Substantia nigra (tissue), 51 donors: ENCODE measurements at places on chromosomes 2 and 18.

GRCh38 chr2:211867845-211868451 lies 670.7 kb downstream of the ERBB4 start:
- no peak for DNase-seq

GRCh38 chr2:224449212-224450147 lies 47.6 kb upstream of the FAM124B start:
- DNase-seq, result no peak

GRCh38 chr2:231929961-231930592 lies 3.9 kb upstream of the NPPC start:
- DNase-seq, result no peak

- no peak for DNase-seq
Measured at GRCh38 chr2:118527571-118527970, 319.9 kb downstream of the EN1 start.

DNA sequence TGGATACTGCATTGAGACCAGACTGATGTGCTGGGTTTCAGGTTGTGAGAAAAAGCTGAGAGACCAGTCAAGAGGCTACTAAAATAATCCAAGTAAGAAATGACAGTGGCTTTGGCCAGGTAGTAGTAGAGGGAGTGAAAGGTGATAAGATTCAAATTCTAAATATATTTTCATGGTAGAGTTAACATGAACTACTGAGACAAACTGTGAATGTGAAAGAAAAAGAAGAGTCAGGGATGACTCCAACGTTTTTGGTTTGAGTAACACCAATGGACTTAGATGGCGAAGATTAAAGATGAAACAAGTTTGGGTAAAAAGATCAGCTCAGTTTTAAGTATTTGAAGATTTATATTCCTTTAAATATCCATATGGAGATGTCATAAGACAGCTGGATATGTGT lies 209.4 kb downstream of the ZEB2 start:
- DNase-seq, result no peak

GRCh38 chr2:231883468-231883881 lies 42.7 kb downstream of the NPPC start:
- no peak for DNase-seq

GRCh38 chr18:12399231-12399630 lies 8.5 kb upstream of the PRELID3A start:
- DNase-seq, result no peak

DNA sequence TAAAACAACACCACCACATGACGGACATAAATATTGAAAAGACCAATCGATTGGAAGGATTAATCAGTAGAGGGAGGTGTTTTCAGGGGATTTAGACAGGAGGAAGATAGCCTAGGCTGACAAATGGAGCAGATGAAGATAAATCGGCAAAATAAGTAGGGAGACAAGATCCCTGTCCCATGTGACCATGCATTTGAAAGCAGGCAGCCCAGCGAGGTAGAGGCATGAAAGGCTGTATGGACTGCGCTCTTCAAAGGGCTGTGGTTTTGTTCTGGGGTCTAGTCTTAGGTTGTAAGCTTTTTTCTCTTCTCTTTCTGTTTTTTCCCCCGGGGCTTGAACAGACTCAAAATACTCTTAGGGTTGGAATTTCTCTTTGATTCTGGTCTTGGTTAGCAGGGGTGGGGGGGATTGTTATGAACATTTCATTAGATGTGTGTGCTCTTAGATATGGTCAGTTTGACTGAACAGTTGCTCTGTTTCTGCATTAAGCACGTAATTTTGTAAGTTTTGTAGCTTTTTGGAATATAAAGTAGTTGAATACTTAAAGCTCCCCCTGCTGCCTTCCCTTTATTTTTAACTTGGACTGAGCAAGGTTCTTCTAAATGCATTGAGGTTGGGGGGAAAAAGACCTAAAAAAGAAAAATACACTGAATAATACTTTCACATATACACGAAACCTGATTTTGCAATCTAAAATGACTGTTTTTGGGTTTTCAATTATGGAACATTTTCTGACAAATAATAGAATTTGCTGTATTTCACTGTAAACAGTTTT lies 32.2 kb downstream of the ZNF532 start:
- no peak for DNase-seq

DNA sequence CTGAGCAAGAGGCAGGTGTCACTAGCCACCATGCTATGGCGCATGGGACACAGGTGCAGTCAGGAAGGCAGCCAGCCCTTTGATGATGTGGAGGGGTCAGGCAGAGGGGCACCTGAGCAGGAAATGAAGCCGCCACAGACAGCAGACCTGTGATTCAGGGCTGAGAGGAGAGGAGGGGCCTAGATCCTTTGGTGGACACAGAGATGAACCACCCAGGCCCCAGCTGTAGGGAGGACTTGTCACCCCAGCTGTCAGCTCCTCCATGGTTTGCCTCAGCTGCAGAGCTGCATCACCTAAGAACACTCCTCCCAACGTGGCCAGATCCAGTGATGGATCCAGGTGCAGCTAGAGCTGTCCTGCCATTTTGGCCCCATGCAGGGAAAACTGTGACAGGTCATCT lies 11.6 kb downstream of the ASB18 start:
- DNase-seq, result no peak

DNA sequence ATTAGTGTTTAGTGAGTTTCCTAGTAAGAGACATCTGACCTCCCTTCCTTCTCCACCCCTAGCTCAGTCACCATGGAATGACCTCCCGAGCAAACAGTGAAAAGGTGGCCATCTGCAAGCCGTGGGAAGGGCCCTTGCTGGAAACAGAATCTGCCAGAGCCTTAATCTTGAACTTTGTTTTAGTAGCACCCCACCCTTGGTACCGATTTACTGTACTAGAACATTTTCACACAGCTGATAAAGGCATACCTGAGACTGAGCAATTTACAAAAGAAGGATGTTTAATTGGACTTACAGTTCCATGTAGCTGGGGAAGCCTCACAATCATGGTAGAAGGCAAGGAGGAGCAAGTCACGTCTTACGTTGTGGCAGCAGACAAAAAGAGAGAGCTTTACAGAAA lies 655.8 kb downstream of the TSN start:
- no peak for DNase-seq

- DNase-seq, result no peak
Measured at GRCh38 chr2:120614901-120615300, 120.8 kb upstream of the GLI2 start.

DNA sequence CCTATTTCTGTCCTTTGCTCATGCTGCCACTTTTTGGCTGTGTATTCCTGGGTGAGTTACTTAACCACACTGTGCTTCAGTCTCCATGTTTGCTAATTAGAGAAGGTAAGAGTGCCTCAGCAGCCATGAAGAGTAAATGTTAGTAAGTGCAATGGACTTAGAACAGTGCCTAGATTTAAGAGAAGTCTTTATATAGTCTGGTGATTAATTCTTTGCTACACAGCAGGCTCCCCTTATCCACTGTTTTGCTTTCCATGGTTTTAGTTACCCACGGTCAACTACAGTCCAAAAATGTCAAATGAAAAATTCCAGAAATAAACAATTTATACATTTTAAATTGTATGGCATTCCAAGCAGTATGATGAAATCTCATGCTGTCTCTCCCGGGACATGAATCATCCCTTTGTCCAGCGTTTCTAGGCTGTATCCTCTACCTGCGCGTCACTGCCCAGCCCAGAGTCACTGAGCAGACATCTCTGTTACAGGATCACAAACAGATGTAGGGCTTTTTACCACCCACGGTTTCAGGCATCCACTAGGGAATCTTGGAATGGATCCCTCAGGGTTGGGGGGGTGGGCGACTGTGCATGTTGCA lies 91.0 kb downstream of the CTIF start:
- DNase-seq, result no peak
